RPMI7951 (cell line): ENCODE measurements at places on chromosomes 3 and 15.

- no peak for DNase-seq
Measured at GRCh38 chr15:94921936-94922335, 690.6 kb downstream of the MCTP2 start.

DNA sequence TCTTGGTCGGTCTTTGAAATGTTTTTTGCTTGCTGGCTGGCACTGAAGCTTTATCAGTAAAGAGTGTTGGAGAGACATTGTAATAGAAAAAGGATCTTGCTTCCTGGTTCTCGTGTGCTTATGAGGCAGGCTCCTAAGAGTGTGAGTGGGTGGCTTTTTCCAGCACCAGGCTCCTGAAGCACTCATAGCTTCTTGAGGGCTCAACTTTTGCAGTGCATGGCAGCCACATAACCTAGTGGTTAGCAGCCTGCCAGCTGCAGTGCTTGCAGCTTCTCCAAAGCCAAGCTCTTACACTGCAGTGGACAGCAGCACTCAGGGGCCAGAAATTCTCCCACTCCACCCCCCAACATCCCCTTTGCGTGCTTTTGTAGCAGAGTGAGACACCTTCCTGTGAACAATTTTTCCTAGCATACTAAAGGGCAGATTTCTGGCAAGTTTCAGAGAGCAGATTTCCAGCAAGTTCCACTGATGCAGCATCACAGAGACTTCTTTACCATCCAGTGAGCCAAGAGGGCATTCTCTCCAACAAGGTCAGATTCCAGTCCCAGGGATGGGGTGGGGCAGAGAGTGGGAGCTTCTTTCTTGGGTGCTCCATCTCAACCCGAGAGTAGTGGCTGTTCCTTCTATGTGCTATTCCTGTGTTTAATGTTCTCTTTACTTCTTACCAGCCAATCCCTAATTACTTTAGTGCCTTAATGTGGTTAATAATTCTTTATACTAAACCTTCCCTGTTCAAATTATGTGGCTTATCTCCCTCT lies 15.8 kb upstream of the ARHGEF26 start:
- DNase-seq = no peak

DNA sequence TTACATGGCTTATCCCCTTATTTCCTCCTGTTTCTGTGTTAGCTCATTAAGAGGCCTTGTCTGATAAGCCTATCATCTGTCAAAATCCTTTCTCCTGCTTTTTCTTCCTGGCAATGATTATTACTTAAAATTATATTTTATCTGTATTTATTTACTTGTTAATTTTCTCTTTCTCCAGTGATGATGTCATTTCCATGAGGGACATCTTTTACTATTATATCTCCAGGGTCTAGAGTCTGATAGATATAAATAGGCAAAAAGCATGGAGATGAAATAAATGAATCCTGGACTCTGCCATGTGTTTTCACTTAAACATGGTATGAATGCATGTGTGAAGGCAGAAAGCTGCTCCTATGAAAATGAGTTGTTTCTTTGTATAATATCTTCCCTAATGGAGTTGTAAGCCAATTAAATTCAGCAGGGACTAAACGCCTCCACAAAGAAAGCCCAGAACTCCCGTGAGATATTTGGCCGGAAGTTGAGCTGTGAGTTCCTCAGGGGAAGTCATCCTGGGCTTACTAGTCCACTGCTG lies 375.2 kb downstream of the TUSC7 start:
- no peak for DNase-seq

DNA sequence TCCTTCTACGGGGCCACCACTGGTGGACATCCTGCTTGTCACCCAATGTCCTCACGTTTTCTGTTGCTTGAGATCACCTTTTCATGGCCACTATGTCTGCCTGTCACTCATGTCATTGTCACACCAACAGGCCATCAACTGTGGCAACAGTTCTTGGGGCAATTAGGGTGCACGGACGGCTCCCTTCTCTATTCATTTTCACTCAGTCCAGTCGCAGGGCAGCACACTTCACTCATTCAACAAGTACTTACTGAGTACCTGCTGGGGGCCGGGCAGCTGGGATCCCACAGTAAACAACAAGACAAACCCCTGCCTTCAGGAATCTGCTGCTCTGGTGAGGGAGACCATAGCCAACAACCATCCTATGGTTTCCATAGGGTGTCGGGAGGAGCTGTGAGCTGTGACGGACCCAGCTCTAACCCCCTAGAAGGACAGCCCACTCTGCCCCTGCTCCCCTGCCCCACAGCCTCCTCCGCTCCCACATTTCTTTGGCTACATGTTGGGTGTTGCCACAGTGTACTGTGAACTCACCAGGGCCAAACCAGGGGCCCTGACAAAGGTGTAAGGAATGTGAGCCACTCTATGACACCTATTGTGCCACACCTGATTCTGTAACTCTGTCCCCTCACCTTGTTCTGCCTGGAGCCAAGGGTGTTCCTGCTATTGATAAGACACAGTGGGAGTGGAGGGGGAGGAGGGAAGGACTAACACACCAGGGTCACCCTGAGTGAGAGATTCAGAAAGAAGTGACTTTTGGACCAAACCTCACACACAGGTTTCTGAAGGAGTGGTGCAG lies 1.9 kb downstream of the VILL start:
- no peak for DNase-seq

DNA sequence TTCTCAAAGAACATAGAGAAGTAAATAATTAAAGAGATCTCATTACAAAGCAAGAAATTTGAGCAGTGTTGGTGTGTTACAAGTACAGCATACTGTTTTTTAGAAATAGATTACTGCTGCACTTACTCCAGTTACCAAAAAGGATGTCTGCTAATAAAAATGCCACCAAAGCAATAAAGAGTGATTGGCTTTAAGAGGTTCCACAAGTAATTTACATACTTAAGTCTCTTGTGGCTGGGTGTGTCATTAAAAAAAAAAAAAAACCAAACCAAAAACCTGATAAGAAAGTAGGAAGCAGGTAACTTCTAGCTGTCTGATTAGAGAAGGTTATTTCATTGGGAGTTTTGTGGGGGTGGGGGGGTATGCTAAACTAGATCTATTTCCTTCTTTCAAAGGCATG lies 15.2 kb downstream of the RAB11A start:
- DNase-seq = no peak

- no peak for DNase-seq
Measured at GRCh38 chr3:112004187-112004586, 5.5 kb downstream of the TAGLN3 start.

- no peak for DNase-seq
Measured at GRCh38 chr15:33649217-33649933, 318.9 kb upstream of the CHRM5 start.
